ENCODE measurements at places on chromosomes 7 and 10. TPM values are rescaled to one million over a fixed set of nuclear protein-coding genes. Genes with fewer than 3 reads are reported as not detected.

The TMEM209 gene
- 9.5 TPM for total RNA-seq

The MBL2 gene
- not detected for total RNA-seq

The PCDH15 gene
- total RNA-seq: under 0.01 TPM

The GPNMB gene
- 177 TPM for total RNA-seq

The DCLRE1C gene
- total RNA-seq: 13.4 TPM

The EGR2 gene
- 2.1 TPM for total RNA-seq

The ATRNL1 gene
- 0.33 TPM for total RNA-seq
